ENCODE measurements at places on chromosomes 1 and 21. TPM values are rescaled to one million over a fixed set of nuclear protein-coding genes. Genes with fewer than 3 reads are reported as not detected.

GRCh38 chr1:100585786-100586185, 47.8 kb downstream of the GPR88 start:
- DNase-seq = no peak

DNA sequence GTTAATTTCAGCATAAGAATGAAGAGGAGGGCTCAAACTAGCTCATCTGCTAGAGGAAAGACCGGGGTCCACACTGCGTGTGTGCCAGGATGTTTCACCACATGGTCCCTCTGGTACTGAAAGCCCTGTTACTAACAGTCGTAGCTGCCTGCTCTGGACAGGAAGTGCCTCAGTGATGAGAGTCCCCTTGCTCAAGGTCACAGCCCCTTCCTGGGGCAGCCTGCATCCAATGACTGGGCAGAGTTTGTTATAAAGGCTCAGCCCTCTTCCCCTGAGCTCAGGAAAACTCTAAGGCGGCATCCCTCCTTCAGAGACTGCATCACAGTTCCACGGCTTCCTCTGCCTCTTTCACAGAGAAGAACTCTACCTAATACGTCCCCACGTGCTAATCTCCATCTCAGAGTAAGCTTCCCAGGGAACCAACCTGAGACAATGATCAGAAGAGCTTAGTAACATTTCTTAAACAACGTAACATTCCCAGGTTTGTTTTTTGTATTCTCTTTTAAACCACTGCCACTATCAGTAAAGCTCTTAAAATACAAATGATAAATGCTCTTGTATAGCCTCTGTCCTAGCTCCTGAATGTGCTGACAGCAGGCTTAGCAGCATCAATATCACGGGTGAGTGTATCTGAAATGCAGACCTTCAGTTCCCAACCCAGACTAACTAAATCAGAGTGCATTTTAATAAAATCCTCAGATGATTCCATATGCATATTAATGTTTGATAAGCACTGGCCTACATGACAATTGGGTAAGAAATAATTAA, 38.0 kb upstream of the ATP1A1 start:
- DNase-seq = peak; percentile 94

DNA sequence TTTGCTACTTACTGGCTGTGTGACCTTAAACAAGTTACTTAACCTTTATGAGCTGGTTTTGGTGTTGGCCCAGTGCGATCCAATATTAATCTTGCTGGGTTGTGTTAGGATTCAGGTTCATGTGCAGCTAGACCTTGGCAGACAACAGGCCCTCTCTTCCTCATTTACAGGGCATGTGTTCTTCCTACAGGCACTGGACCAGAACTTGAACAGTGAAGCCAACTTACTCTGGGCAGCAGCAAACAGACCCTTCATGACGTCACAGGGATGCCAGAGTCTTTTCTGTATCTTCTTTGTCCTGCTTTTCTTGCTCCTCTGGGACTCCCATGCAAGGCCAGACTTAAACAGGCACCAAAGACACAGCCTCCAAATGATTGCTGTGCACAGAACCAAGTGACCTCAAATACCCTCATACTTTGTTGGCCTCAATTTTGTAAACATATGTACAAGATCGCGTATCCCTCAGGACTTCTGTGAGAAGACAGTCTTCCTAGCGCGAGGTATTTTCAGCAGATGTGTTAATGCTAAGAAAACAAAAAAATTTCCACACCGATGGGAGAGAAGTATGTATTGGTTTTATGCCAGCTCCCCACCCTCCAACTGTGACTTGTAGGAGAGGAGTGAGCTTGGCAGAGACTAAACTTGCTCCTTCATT, 73.7 kb downstream of the URB2 start:
- DNase-seq = no peak

GRCh38 chr1:110668549-110668948, 6.2 kb downstream of the KCNA3 start:
- DNase-seq = no peak

DNA sequence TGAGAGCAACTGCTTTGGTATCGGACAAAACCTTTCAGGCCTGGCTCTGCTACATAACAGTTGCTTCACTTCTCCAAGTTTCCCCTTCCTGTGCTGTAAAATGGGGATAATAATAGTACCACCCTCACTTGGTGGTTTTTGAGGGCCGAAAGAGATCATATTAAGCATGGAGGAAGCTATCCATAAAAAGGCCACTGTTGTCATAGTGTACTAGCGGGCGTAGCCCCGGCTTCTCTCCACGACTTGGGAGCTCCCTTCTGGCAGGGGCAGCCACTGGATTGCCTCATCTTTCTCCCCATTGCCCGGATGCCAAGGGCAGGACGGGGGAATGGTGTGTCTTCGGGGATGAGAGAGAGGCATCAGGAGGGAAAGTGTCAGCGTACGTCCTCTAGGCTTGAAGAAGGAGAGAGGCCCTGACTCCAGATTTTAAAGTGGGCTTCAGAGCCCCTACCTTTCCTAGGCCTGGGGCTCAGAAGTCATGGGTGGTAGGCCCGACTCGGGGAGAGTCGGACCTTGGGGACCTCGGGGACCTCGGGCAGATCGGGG, 548 bp upstream of the MFSD2A start:
- DNase-seq = no peak

- DNase-seq = no peak
Measured at GRCh38 chr1:200075522-200075921, 48.0 kb downstream of the NR5A2 start.

The MTHFR gene
- total RNA-seq = 32.5 TPM

DNA sequence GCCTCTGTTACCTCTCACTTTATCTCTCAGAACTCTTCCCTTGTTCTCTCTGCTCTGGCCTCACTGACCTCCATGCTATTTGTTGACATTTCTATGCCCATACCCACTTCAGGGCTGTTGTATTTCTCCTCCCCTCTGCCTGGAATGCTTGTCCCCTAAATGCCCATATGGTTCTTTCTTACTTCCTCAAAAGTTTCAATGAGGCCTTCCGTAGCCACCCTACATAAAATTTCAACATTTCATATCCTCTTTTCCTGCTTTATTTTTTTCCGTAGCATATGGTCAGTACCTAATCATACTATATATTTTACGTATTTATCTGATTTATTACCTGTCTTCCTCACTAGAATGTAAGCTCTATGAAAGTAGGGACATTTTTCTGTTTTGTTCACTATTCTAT, 47.1 kb upstream of the ZYG11A start:
- DNase-seq = no peak

All from Karpas-422 (cell line).